Caudate nucleus (tissue), 63 donors: ENCODE measurements at places on chromosomes 5 and 9.

DNA sequence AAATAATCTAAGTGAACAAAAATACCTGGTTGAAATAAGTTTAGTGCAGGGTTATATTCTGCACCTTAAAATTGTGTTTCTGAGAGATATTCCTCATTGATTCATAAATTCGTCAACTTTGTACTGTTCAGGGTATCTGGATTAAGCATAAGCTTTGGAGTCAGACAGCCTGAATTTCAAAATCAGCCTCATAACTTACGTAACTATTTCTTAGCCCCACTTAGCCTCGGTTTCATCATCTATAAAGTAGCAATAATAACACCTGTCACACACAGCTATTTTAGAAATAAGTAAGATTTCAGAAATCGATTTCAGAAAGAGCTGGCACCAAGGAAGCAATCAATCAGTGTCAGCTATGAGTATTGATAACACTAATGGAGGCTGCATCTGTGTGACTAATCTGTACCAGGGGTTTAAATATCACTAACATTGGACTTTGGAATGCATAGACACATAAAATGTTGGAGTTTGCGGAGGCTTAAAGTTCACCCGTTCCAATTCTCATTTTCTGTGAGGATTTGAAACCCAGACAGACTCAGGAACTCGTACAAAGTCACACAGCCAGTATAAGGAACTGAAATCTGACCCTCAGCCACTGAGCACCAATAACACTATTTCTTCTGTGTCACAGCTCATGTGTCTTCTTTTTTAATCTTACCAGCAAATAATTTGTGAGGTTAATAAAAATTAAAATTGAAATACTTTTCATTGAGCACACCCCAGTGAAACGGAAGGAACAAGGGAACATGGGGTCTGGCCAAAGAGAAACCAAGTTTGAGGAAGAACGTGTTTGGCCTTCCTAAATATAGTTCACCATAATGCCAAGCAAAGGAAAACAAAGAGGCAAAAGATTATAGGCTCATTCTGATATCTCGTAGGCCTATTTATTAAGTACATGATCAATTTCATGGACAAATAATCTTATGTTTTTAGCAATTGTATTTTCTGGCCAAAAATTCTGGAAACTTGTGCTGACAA, 194.4 kb upstream of the PTGER4 start:
- no peak for DNase-seq

DNA sequence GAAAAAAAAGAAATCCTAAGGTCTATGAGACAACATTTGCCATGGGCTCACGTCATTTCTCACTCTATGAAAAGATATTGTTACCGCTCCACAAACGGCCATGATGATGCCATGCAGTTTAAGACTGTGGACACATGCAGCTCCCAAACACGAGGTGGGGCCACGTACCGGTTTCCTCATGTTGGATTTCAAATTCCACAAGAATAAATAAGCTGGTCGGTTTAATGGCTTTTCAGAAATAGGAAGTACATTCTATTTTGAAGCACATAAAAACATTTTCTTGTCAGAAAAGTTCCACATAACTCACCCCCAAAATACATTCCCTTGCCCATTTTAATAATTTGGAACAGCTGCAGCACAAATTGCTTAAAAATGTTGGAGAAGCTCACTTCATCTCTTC, 130.6 kb downstream of the MYO10 start:
- no peak for DNase-seq

DNA sequence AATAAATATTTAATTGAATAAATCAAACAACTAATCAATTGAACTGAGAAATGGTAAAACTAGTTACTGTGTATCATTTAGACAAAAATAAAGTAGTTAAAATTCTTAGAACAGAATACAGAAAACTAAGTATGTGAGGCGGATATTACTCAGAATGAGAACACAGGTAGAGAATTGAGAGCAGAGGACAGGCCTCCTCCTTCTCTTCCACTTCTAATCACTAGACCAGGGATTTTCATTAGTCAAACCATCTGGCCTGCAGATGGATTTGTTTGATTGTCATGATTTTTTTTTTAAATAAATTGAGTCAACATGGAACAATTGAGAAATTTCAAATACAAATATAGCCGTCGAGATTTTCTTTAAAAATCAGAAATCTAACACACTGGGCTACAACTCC, 198.6 kb upstream of the HMHB1 start:
- no peak for DNase-seq

- DNase-seq: no peak
Measured at GRCh38 chr5:175550055-175550805, 71.9 kb downstream of the SFXN1 start.

DNA sequence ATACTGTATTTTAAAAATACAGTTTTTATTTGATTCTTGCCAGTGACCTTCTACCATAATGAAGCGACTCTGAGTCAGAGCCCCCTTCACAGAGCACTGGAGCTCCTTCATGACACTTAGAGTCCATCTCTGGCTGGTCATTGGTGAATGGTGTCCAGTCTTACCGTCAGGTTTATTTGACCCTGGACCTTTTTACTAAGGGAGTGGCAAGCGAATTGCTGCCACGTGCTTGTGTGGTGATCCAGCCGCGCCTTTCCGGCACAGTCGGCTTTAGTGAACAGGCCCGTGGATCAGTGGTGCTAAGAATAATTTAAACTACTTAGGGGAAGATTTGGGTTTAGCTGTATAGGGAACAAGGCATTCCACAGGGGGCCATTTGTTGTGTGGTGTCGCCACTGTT, 48.5 kb downstream of the PRRC2B start:
- DNase-seq: no peak

GRCh38 chr5:545641-546375, 21.6 kb upstream of the SLC9A3 start:
- DNase-seq: no peak

- no peak for DNase-seq
Measured at GRCh38 chr5:14246350-14247053, 103.4 kb downstream of the TRIO start.

DNA sequence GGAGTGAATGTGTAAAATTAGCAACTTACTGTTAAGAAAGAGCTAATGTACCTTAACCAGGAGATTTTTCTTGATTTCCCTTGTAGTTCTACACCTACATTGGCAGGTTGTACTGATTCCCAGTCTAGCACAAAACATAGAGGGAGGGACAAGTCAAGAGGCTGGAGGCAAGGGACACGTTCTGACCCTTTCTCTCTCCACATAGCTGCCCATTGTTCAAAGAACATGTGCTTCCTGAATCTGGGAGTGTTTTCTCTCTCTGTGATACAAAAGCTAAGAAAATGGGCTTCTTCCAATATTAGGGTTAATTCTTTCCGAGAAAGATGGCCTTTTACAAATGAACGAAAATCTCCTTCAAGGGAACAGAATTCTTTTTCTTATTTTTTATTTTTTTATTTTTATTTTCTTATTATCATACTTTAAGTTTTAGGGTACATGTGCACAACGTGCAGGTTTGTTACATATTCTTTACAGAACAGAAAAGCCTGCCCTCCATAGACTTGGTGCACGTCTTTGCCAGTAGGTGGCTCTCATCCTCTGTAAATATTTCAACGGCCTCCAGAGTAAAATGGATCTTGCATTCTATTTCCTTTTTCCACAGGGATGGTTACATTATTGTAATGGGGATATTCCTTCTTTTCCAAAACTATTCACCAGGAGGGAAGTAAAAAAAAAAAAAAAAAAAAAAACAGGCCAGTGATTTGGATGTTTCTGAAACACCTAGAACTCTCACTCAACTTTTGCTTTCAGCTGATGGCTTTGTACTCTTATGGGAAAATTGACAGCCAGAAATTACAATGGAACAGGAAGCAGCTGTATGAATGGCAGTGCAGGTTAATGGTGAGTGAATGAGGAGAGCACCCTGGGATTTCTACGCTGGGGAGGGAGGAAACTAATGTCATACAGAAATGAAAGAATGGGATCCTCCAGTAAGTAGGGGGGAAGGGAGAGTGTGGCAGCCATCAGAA, 13.1 kb upstream of the IFNA5 start:
- no peak for DNase-seq

GRCh38 chr5:131953969-131954368, 8.5 kb upstream of the MEIKIN start:
- DNase-seq: no peak

DNA sequence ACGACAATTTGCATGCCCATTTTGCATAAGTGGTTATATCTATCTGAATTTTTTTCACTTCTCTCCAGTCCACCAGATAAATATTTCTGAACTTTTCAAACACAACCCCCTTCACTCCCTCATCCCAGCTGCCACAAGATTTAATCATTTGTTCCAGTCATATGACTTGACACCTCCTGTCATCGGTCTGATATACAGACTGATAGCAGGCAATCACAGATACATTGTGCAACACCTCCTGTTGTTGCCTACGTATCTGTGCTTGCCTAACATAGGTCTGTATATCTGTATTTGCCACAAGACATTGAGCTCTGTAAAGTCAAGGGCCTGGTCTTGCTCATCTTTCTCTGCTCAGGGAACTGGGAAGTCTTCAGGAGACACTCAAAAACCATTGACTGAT, 65.6 kb downstream of the GNA14 start:
- no peak for DNase-seq

GRCh38 chr9:82101475-82101874, 112.9 kb downstream of the SPATA31D1 start:
- no peak for DNase-seq

GRCh38 chr5:111530298-111530740, 18.0 kb upstream of the STARD4 start:
- DNase-seq: no peak

DNA sequence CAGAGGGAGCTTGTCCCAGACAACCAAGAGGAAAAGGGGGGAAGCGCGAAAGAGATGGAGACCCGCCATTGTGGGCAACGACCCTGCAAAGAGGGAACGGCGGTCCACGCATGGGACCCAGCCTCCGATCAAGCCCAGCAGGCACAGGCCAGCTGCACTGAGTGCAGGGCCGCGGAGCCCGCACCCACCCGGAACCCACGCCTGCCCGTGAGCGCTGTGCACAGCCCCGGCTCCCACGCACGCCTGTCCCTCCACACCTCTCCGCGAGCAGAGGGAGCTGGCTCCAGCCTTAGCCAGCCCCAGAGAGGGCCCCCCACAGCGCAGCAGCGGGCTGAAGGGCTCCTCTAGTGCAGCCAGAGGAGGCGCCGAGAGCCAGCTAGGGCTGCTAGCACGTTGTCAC, 416.5 kb downstream of the DMRTA1 start:
- DNase-seq: no peak

DNA sequence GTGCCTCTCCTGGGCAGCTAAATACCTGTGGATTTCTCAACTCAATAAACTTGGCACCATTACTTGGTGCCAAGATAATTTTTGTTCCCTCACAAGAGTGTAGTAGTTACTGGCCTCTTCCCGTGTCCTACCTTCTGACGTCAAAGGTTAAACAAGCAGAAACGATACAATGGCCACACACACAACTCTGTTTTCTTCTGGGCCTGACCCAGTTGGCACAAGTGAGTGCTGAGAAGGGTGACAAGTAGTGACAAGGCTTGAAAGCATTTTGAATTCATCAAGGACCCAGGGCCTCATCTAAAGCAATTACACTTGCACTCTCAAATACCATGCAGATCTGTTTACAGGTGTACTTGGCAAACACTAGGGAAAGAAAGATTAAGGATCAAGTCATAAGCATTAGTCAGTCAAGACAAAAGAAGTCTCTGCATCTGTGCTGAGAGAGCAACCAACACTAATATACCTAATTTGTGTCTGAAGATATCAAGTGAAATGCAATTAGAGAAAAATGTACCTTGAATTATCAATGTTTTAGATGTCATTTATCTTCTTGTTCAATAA, 30.8 kb downstream of the RASEF start:
- DNase-seq: no peak

GRCh38 chr5:57067597-57067924, 106.3 kb upstream of the GPBP1 start:
- DNase-seq: no peak

- no peak for DNase-seq
Measured at GRCh38 chr9:122145592-122145863, 14.1 kb downstream of the NDUFA8 start.

- DNase-seq: no peak
Measured at GRCh38 chr5:91401175-91401574, 18.1 kb upstream of the ARRDC3 start.

- no peak for DNase-seq
Measured at GRCh38 chr5:66840511-66841013, 244.4 kb downstream of the MAST4 start.

- DNase-seq: no peak
Measured at GRCh38 chr9:121317737-121318630, 50.0 kb downstream of the GSN start.

- no peak for DNase-seq
Measured at GRCh38 chr9:81819859-81820546, 108.2 kb upstream of the SPATA31D4 start.

DNA sequence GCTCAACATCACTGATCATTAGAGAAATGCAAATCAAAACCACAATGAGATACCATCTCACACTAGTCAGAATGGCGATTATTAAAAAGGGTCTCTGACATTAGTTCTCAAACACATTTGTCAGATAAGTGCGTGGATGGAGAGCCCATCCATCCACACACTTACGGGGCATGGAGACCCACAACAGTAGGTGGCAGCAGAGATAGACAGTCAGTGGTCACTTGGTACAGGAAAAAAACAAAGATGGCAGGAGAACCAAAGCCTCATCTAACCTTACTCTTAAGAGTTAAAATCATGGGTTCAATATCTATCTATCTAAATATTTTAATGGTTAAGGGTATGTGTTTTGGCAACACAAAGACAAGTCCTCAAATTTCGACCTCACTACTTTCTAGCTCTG, 1378.7 kb upstream of the C9orf72 start:
- no peak for DNase-seq

- DNase-seq: no peak
Measured at GRCh38 chr5:77356740-77357139, 135.4 kb downstream of the WDR41 start.

- DNase-seq: no peak
Measured at GRCh38 chr9:113186137-113186755, 34.8 kb downstream of the FKBP15 start.

DNA sequence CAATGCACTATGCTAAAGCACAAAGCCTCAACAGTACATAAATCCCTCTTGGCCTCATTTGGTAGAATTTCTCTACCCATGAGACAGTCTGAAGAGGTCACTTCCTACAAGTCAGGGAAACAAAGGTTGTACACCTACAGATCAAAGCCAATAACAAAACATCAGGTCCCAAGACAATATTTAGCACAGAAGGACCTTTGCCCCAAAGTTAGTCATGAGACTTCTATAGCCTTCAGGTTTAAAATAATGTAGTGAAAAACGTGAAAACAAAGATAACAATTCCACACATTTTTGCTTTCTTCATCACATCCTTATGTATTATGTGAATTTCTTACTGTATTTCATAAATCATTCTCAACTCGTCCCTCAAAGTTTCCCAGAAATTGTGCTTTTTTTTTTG, 15.8 kb downstream of the AFF4 start:
- DNase-seq: no peak

- DNase-seq: no peak
Measured at GRCh38 chr5:69001627-69002026, 92.2 kb upstream of the SLC30A5 start.

DNA sequence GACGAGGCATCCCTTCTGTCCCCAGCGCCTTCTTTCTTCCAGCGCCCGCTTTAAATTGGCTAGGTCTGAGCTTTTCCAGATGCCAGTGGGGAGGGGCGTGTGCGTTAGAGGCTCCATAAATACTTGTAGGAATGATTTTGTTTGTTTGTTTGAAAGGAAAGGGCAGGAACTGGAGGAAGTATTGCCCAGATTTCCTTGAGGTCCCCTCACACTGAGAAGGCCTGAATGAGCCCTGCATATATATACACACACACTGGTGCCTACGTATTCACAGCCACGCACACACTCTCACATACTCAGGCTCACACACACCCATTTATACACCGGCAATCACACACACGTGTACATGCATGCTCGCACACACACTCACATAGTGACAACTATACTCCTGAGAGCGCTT, 1.0 kb upstream of the SLIT3 start:
- DNase-seq: no peak
